Vein endothelial cell (primary cell): ENCODE measurements at places on chromosomes 3 and 15. TPM values are rescaled to one million over a fixed set of nuclear protein-coding genes. Genes with fewer than 3 reads are reported as not detected.

Gene LMOD3
- not detected in 2 replicates for total RNA-seq

Gene FAH
- total RNA-seq, result 10.5 and 13.4 TPM in 2 replicates

Gene FSIP1
- total RNA-seq, result 0.98 and 1.3 TPM in 2 replicates

Gene RASA2
- total RNA-seq, result 15.7 and 24.3 TPM in 2 replicates

Gene C2CD4A
- total RNA-seq, result 0.98 and 1.2 TPM in 2 replicates

Gene TRIM42
- total RNA-seq, result not detected in 2 replicates

Gene GPR171
- total RNA-seq, result not detected in 2 replicates
